ENCODE measurements at places on chromosomes 1 and 21. TPM values are rescaled to one million over a fixed set of nuclear protein-coding genes. Genes with fewer than 3 reads are reported as not detected.

DNA sequence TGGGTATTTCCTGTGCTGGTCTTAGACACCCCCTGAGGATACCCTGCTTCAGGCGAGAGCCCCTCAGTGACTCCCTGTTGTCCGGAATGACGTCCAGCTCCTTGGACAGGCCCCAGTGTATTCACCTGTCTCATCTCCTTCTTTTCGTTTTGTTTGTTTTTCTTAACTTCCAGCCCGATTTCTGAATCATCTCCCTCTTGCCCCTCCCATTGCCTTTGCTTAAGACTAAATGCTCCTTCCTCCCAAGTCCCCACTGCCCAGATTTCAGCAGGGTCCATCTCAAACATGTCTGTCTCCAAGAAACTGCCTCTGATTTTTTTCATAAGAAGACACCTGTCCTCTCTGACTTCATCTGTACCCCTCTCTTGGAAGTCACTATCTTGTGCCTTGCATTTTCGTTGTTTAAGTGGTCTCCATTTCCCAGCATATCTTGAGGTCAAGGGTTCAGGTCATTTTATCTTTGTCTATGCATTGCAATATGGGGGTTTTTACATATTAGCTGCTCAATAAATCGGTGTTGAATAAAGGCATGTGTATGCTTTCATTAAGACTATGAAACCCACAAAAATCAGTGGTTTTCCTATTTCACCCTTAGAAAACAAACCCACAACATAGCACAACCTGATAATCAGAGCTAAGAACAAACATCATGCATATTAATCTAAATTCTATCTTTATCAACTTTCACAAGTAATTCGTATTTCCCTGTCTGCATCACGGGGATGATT lies 58.4 kb upstream of the LGALS8 start:
- DNase-seq = no peak

DNA sequence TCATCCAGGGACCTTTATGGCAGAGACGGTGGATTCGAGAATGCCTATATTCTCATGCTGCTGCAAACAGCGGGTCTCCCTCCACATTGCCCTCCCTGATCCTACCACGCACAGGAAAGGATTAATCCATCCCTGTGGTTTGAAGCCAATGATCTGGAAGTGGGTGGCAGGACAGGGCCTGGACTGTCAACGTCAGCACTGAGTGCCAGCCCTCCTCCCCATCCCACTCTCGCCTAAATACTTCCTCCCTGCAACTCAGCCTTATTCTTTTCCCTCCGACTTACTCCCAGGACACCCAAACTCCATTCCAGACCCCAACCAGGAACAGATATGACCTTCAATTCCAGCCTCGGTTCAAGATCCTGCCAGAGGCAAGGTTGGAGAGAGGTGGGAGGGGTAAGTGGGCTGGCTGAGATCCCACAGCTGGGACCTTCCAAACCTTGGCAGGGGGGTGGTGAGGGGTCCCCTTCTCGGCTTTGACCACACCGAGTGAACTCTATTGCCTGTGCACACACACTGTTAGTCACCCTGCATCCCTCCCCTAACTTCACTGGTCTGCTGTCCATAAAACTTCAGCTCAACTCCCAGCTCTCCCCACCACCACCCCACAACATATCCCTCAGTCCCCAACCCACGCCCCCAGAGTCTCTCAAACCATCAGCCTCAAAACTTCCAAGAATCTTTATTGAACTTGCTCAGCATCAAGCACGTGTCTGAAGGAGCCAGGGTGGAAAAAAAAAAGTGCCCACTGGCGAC lies 2.4 kb upstream of the S100A5 start:
- DNase-seq = no peak

GRCh38 chr1:83802460-83803152 lies 196.3 kb downstream of the TTLL7 start:
- DNase-seq = no peak

DNA sequence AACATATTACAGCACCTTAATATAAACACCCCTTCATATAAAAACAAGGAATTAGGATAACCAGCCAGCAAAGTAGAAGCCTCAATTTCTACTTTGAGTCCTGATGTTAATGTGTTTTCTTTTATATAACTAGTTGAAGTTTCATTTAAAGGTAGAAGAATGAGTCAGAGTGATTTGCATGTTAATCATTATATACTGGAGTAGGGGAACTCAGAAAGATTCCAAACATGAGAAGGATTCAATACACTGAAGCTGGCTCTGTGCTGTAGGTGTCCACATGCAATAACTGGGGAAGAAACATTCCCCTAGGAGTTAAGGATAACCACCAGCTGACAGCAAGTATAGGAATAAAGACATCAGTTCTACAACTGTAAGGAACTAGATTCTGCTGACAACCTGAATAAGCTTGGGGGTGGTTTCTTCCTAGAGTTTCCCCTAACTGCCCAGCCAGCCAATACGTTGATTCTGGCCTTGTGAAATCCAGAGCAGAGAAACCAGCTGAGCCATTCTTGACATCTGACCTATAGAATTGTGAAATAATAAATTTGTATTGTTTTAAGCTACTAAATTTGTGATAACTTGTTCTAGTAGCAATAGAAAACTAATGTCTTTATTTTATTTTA lies 33.4 kb upstream of the RNPC3 start:
- DNase-seq = no peak

- no peak for DNase-seq
Observed at GRCh38 chr1:6907201-6907600, 121.9 kb downstream of the CAMTA1 start.

DNA sequence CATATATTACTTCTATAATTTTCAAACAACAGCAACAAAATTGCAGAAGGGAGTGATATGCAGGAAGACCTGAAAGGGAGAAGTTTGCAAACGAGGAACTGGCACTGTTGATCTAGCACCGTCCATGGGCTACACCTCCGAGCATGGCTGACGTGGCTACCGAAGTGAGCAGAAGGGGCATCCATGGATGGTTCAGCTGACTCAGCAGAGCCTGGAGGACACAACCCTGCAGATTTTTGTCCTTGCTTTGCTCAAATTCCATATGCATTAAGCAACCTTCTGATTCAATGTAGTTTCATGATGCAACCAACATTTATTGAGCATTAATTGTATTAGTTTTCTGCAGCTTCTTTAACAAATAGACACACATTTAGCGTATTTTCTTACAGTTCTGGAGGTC lies 191.2 kb downstream of the C1orf94 start:
- no peak for DNase-seq

DNA sequence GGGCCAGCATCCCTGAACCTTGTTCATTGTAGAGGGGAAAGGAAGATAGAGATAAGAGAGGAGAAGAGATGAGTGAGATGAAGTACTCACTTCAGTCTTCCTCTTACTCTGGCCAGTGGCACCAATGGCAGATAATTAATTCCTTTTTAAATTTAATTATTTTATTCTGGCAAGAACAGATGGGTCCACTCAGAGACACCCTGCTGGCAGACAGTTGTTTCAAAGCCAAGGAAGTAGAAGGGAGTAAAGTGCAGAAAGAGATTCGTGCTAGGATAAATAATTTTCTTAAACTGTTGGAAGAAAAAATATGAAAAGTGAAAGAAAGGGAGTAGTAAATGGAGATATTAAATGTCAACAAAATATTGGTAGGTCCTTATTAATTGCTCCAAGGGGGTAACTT lies 7.7 kb upstream of the GJA5 start:
- no peak for DNase-seq

- peak; percentile 90 for DNase-seq
Observed at GRCh38 chr1:237470712-237471338, 419.9 kb downstream of the ZP4 start.

- no peak for DNase-seq
Observed at GRCh38 chr21:32044205-32045180, 171.7 kb downstream of the HUNK start.

DNA sequence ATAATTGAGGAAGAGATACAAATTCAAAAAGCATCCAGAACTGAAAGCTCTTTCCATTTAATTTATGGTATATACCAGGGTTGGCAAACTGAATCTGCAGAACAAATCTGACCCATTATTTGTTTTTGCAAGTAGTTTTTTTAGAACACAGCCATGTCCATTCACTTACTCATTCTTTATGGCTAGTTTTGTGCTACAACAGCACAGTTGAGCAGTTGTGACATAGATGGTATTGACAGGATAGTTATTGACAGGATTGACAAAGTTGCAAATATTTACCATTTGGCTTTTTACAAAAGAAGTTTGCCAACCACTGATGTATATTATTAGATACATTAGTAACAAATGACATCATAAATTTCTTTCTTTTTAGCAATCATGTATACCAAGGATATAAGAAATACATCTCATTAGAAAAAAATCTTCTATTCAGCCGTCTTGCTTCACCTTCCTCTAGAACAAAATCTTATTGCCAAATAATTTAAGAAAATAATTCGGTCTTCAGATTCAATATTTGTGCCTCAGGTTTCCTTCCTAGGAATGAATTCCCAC lies 9.4 kb downstream of the ADAMTS1 start:
- DNase-seq = no peak

GRCh38 chr21:42161956-42162681 lies 56.8 kb upstream of the ABCG1 start:
- DNase-seq = no peak

GRCh38 chr1:26067432-26067911 lies at the start of gene TRIM63:
TSS of gene TRIM63 (minus strand) at chr1:26067630. CDS start at chr1:26067494, 136 bp downstream.
- no peak for DNase-seq

DNA sequence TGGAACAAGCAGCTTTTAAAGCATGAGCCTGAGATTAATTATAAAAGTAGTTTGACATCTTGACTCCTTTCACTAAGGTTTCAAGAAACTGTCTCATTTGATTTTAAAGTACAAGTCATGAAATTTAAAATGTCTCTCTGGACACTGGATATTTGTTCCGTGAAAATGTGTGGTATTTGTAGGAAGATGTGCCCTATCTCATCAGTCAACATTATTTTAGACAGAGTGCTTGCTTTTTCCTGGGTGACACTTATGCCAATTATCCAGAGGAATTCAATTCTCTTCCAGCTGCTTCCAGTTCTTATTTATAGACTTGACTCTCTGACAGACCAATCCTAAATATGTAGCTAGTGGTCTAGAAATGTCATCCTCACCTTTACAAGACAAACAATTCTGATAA lies 300.4 kb downstream of the PLA2G4A start:
- no peak for DNase-seq

DNA sequence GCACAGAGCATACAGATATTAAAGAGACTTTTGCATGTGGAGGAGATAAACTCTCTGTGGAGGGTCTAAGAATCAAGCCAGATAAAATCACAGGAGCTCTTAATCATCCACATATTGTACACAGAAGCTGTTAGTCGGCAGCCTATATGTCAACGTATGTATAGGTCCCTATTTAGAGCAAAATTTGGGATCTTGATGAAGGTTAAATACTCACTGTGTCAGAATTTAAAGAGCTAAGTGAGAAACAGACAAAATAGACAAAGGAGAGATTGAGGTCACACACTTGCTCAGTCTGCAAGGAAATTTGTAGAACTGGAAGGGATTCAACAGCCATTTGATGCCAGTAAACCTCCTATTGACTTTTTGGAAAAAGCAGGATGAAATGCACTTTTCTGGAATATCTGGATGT lies 4.1 kb upstream of the IRF2BP2 start:
- no peak for DNase-seq

DNA sequence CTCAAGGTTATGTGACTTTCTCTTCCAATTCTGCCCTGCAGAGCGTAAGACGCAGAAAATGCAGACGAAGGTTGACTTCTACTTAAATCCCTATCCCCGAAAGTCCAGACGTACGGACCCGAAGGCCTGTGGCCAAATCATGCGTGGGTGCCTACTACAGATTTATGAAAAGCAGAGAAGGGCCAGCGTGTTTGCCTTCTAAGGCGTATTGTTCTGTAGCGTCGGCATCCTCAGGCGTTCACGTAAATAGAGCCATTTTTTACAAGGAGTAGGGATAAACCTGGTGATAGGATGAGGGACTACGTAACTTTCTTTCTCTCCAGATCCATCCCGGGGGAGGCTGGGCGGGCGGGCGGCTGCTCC lies 222 bp upstream of the GIPC2 start:
- DNase-seq = peak; percentile 20

- DNase-seq = no peak
Observed at GRCh38 chr1:82606546-82606945, 805.8 kb downstream of the ADGRL2 start.

Gene RHD
- not detected for total RNA-seq

Gene AMPD1
- not detected for total RNA-seq

Gene FCRL1
- not detected for total RNA-seq

Gene NADK
- total RNA-seq = 56.3 TPM

Gene CD1B
- total RNA-seq = 1.0 TPM

Gene FCRL5
- 0.52 TPM for total RNA-seq

Gene TRNAU1AP
- 8.9 TPM for total RNA-seq

Gene MTMR11
- 28.3 TPM for total RNA-seq

Gene MROH9
- total RNA-seq = not detected

Gene TRIM67
- not detected for total RNA-seq

Gene SPRR4
- total RNA-seq = not detected
